ENCODE measurements at places on chromosomes 5 and 9.

GRCh38 chr9:4576448-4576847, 85.6 kb upstream of the PLPP6 start:
- DNase-seq: no peak

DNA sequence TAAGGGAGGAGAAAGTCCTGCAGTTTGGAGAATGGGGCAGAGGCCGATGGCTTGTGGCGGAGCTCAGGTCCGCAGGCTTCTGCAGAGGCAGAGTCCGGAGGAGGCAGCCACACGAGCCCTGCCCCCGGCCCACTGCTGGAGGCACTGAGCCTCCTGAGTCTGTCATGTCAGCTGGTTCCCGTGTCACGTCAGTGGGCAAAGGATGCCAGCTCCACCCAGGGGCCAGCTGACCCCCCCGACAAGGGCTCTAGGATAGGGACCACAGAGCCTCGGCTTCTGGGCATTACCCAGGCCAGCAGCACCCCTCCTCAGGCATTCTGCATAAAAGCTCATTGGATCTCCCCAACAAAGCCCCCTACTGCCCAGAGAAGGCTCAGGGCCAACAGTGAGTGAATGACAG, 8.5 kb downstream of the SH3PXD2B start:
- DNase-seq: no peak

DNA sequence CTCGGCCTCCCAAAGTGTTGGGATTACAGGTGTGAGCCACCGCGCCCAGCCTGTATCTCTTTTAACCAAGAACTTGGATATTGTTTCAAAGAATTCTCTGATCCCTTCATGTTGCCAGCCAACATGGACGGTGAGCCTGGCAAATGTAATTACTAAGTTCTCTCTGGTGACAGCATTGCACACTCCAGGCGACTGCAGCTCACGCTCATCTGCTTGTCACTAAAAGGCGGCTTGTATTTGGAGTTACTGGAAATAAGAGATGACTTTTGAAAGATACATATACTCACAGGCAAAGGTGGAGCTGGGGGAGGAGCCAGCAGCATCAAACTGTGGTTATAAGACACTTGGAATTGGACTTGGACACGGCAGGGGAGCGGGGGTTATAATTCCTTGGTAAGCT, 172.3 kb downstream of the SLIT3 start:
- no peak for DNase-seq

DNA sequence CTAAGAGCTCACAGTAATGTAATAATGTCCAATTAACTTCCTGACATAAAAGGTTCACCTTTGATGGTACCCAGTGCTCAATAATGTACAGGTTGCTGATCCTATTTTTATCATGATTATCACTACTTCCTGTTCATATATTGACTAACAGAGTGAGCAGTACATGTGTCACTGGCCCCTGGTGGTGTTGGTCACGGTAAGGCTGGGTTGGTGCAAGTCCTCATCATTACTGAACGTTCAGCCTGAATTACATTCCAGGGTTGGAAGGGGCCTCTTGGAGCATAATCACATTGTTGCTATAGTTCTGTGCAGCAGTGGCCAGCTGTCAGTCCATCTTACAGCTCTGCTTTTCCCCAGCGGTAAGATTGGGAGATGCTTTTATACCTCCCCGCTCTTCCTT, 24.2 kb upstream of the CKMT2 start:
- no peak for DNase-seq

DNA sequence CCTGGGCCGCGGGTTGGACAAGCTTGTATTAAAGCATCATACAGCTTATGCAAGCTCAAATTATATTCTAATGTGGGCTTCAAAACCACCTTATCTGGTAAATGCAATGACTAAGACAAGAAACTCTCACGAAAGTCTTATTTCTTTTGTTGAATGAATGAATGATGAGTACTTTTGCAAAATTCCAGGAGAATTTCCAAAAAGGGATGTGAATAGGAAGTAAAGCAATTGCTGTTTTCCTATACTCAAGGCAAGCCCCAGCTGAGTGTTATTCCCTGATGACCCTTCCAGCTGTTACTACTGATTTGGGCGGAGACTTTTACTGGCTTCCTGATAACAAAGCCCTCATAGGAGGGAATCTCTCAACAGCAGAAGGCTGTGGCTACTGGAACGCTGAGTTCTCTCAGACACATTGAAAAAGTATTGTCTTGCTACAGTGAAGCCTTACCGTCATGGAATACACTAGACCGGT, 162.8 kb downstream of the SREK1 start:
- DNase-seq: no peak

GRCh38 chr5:110209401-110209800, 517.1 kb downstream of the TMEM232 start:
- no peak for DNase-seq

Data from anterior cingulate cortex (tissue), 58 donors.